Mesenchymal stem cell (in vitro differentiated cells and primary cell): ENCODE measurements at places on chromosomes 11 and 22.

- DNase-seq: no peak
Observed at GRCh38 chr11:7569044-7569443, 55.2 kb downstream of the PPFIBP2 start.

DNA sequence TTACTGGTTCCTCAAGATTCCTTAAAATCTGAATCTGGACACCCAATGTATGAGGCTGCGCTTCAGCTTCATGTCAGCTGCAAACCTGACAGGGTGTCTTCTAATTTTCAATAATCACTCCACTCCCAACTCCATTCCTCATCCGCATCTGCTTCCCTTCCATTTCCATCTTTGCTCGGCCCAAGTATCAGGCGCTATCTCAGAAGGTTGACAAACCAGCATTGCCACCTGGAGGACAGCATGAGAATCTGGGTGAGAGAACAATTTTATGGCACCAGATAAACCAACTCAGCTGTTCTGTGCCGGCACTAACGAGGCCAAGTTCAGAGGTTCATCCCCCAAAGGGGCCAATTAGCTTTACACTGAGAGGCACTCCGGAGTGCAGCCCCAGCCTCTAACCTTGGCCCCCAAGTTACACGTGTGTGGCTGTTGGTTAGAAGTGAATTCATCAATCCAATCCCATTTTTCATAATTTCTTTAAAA lies 79.1 kb upstream of the LMO2 start:
- DNase-seq: peak; percentile 61

DNA sequence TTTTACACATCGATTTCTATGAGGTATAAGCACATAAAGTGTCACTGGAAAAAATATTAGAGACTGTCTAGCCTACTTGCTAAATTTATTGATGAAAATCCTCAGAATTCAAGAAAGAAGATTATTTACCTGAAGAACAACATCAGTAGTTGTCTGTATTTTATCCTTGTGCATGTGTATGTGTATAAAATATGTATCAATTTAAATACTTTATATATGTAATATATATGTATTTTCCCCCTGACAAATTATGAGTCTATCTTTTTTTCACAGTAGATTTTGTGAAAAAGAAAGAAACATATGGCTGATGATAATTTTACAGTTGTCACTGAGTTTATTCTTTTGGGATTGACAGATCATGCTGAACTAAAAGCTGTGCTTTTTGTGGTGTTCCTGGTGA lies at the start of gene OR5J2:
Gene OR5J2 (plus strand): TSS at position 301 of the 400 bp plus-strand sequence. CDS start 0 bp downstream, at position 301.
- DNase-seq: no peak

DNA sequence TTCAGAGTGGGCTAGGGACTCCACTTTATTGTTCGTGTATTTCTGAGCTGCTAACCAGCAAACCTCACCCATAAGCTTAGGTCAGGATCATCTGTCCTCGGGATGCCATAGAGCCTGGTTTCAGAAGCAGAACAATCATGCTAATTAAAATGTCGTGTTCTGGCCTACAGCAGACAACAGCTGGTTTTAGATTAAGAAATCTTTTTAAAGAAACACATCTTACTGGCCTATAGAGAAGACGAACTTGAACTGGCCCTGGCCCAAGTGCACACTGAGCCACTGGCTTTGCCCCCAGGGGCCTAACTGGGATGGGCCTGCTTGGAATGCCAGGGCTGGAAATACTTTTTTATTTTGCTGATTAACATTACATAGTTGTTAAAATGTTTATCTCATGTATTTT lies 63.2 kb downstream of the ALX4 start:
- DNase-seq: no peak

- DNase-seq: no peak
Observed at GRCh38 chr11:92854952-92855351, 114.5 kb upstream of the MTNR1B start.
